ENCODE measurements at places on chromosomes 1 and 21.

- H3K4me1 ChIP-seq = no peaks in the 10 kb centered on the region
- DNase-seq = no peak
- no peak overlapping the region for H3K4me3 ChIP-seq
- no peaks in the 10 kb centered on the region for H3K27me3 ChIP-seq
These were observed 28.1 kb upstream of the RGS5 start for GRCh38 chr1:163230827-163231226.

DNA sequence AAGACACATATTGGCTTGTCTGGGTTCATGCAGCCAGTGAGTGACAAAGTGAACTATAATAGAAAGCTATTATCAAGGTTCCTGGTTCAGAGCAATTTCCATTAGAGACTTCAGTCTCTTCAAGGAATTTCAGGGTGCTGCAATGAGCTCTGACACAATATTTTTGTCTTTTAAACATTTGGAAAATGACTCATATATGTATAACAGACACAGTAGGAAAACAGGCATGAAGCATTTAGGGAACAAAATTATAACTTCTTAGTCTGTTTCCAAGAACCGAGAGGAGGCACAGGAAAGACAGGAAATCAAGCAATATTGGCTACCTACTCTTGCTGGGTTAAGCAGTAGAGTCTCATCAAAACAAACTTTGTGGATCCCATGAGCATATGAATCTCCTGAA lies 170.4 kb downstream of the PTPRC start:
- no peak overlapping the region for H3K27ac ChIP-seq
- H3K4me3 ChIP-seq = no peak overlapping the region
- H3K4me1 ChIP-seq = peaks cover 3% of the 10 kb centered on the region
- H3K36me3 ChIP-seq = no peaks in the 10 kb centered on the region
- DNase-seq = no peak
- no peaks in the 10 kb centered on the region for H3K27me3 ChIP-seq

GRCh38 chr1:214857716-214858115 lies 224.8 kb upstream of the KCNK2 start:
- no peaks in the 10 kb centered on the region for H3K4me1 ChIP-seq
- peak; percentile 16 for DNase-seq
- H3K27ac ChIP-seq = no peak overlapping the region
- H3K27me3 ChIP-seq = no peaks in the 10 kb centered on the region
- no peaks in the 10 kb centered on the region for H3K36me3 ChIP-seq

DNA sequence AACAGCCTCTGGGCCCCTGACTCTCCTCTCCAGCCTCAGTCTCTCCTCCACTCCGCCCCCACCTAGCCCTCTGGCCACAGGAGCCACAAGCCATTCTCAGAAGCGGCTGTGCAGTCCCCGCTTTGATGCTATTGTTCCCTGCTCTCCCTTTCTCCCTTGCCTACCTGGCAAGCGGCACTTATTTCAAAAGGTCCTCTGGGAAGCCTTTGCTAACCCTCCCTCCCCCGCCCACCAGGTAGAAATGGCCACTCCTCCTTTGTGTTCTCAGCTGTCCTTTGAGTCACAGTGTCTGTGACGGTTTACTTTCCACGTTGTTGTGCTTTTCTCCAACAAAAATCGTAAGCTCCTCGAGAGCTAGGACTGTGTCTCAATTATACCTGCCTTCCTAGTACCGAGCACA lies 338.4 kb upstream of the PROX1 start:
- peaks cover 2% of the 10 kb centered on the region for H3K27me3 ChIP-seq
- H3K36me3 ChIP-seq = no peaks in the 10 kb centered on the region
- no peak overlapping the region for H3K4me3 ChIP-seq
- DNase-seq = no peak
- H3K4me1 ChIP-seq = no peaks in the 10 kb centered on the region
- no peak overlapping the region for H3K27ac ChIP-seq

- H3K27ac ChIP-seq = no peak overlapping the region
- no peaks in the 10 kb centered on the region for H3K36me3 ChIP-seq
- H3K4me1 ChIP-seq = no peaks in the 10 kb centered on the region
- no peak overlapping the region for H3K4me3 ChIP-seq
- H3K27me3 ChIP-seq = no peaks in the 10 kb centered on the region
These were observed 57.9 kb upstream of the GJB5 start for GRCh38 chr1:34696981-34697380.
